ENCODE measurements at places on chromosomes 3 and 15.

GRCh38 chr15:101478701-101479341, 10.7 kb downstream of the PCSK6 start:
- DNase-seq = no peak

DNA sequence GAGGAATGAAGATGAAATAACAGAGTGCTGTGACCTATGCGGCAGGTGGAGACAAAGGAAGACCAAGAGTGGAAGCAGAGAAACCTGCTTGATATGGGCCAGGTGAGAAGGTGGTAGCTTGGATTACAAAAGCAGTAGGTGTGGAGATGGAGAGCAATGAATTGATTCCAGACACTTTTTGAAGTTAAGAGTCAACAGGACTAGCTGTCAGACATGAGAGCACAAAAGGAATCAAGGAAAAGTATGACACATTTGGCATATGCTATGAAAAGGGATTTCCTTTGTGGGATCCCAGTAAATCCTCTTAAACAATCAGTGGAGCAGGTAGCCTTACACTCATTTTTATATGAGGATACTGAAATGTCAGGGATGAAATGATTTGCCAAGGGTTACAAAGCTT, 160.5 kb downstream of the GREM1 start:
- DNase-seq = no peak

DNA sequence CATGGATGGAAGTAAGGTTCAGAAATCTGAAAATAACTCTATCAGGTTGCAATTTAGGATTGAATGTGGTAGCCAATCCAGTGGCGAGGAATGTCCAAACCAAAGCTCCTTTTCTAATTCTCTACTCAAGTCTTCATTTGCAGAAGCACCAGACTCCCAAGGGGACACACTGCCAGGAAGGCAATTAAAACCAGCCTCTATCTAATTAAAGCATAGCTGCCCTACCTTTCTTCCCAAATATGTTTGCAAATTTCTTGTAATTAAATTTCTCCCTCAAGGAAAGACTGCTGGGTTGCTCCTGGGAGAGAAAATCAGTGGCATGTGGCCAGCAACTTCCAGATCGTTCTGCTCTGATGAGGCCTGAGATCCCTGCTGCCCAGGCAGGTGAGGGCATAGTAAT, 153.4 kb upstream of the MCTP2 start:
- DNase-seq = no peak

DNA sequence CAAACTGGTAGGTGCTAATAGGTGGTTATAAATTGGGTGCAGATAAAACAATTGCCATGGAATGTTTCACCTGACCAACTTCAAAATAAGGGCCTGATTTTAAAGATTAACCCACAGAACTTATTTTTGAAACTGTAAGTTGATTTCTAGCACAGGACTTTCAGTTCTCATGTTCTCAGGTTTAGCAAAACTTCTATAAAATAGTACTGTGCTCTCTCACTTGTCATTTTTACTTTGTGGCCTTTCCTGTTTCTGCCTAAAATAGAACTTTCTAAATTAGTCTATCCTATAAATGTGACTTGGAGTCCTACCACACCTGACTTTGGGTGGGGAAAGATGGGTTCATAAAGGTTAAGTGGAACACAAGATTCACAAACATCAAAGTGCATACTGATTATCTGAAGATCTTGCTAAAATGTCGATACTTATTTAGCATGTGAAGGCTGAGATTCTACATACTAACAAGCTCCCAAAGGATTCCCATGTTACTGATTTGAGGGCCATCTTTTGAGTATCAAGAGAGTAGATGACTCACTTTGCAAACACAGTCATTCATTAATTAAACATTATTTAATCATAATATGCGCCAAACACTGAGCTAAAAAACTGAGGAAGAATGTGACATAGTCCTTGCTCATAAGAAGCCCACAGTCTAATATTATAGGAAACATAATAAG, 38.6 kb downstream of the BTLA start:
- DNase-seq = no peak

DNA sequence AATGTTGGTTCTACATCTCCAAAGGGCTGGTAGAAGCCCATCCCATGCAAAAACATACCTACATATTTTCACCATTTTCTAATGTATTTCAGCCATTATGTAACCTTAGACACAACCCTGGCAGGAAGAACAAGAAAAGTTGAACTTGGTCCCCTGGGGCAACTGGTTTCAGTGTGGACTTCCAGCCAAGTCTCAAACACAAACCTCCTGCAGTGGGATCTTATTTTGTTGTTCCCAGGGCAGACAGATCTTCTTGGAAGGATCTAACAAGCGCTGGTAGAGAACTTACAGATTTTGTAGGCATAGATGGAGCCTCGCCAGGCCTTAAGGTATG, 96.3 kb downstream of the ADAMTS17 start:
- DNase-seq = no peak

- DNase-seq = no peak
These were observed 32.0 kb downstream of the TNFAIP8L3 start for GRCh38 chr15:51062736-51063135.

DNA sequence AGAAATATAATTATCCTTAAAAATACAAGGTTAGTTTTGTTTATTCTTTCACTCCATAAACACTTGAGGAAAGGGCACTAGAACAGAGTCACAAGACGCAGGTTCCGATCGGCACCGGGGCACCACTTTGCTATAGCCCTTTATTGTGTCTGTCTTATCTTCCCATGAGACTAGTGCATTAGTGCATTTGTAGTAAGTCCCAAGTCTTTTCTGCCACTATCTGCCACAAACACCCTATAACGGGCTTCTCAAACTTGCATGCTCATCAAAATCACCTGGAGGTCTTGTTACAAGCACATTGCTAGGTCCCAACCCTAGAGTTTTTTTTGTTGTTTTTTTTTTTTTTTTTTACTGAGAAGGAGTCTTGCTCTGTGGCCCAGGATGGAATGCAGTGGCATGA, 213.1 kb downstream of the FOXP1 start:
- DNase-seq = no peak

DNA sequence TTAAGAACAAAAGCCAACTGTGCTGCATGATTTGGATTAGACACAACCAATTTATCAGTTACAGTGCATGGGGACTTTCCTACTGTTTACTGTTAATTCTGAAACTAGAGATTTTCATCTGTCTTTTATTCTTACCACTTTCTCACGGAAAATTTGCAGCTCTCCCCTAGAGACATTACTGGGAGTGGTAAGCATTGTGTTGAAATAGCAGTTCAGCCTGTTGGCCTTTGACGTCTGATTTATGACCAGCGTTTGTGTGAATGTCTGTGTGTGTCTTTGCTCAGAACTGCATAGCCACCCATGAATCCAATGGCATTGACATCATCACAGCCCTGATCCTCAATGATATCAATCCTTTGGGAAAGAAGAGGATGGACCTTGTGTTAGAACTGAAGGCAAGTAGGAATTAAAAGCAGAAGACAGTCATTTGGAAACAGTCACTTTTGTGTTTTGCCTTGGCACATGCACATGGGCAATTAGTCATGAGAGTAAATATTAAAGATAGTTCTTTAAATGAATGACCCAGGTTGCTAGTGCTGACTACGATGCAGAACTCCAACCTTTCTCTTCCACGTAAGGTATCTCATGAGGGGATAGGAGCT, 202.2 kb upstream of the BHLHE40 start:
- DNase-seq = no peak

DNA sequence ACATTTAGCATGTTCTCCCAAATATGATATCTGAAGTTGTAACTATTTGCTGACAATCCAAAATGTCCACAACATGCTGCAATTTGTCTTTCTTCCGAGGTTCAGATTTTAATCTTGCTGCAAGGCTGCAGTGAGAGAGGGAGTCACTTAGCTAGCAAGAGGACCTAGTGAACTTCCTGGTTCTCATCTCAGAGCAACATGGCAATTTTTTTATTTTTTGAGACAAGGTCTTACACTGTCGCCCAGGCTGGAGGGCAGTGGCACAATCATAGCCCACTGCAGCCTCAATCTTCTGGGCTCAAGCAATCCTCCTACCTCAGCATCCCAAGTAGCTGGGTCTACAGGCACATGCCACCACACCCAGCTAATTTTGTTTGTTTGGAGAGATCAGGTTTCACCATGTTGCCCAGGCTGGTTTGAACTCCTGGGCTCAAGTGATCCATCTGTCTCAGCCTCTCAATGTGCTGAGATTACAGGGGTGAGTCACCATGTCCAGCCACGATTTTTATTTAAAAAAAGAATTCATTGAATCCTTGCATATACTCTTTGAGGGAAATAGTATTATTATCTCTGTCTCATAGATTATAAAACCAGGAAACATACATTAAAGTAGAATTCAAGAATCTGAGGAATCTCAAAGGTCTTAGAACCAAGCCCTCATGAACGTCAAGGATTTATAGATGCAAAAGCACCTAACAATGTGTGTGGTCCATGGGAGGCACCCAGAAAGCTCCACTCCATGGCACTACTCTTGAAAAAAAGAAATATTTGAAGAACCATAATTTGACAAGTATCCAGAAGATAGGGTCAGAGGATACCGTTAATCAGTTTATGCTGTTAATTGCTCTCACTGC, 9.1 kb downstream of the HDC start:
- no peak for DNase-seq

- peak; percentile 59 for DNase-seq
These were observed 163.3 kb downstream of the CD47 start for GRCh38 chr3:107927361-107928083.

DNA sequence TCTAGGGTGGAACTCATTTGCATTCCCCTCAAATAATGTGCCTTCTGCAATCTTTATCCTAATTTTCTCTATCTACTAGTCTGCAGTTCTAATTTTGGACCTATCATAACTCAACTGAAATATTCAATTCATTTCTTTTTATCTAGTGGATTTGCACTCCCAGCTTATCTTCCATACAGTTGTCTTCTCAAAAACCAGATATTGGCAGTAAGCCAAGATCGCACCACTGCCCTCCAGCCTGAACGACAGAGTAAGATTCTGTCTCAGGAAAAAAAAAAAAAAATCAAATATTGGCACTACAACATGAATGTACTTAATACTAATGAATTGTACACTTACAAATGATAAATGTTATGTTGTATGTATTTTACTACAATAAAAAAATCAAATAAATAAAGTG, 18.0 kb upstream of the CHMP2B start:
- no peak for DNase-seq

DNA sequence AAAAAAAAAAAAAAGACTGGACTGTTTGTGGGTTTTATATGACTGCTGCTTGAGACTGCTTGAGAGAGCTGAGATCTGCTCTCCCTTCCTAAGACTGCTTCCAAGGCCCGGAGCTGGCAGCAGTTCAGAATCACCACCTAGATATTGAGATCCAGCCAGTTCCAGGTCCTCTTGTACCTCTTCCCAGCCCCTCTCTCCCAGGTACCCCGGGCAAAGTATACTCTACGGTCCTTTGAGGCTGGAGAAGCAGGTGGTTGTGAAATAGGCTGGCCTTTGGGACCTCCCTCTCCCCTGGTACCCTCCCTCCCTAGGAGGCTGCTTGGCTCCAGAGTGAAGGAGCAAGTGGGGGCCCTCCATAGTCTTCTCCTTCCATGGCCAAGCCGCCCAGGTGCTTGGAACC, 12.6 kb upstream of the BAHD1 start:
- no peak for DNase-seq

DNA sequence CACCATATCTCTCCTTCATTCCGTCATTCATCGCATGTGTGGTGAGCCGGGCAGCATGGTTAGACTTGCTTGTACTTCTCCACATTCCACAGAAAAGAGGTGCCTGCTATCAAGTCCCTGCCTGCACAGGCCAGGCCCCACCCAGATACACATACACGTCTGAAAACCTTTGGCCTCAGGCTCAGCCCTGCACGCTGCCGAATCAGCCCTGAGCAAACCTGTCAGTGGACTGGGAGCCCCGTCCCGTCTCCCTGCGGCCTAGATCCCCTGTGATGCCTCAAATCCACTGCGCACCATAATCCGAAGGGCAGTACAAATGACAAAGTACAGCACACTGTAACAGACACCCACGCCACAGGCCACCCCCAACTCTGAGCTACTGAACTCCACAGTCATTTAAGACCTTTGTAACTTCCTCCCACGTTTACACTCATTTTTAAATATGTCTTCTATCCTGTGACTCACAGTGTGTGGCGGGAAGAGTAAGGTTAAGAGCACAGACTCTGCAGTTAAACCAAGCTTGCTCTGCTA, 67.1 kb downstream of the MB21D2 start:
- DNase-seq = no peak

DNA sequence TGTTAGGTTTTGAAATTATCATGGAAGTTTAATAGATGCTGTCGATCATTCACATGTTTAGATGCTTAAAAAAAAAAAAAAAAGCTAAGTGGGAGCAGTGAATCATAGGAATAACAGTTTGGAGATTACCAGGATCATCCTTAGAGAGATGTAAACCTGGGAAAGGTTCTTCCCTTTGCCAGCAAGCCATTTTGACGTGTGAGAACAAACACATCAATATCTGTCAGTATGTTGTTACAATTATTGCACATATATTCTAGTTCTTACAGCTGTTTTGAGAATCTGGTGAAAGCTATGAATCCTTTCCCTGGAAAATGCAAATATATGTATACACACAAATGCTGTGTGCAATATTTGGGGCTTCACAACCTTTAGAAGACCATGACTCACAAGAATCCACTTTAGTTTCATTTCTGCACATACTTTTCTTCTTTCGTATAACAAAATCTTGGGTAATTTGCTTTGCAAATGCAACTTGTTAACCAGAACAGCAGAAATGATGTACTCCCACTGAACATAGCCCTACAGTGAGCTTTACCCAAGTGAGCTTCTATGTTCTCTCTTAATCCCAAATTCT, 12.0 kb downstream of the NFKBIZ start:
- no peak for DNase-seq
